Fibroblast of the conjunctiva (primary cell): ENCODE measurements at places on chromosomes 7 and 10.
A peak's percentile ranks its signal among the peaks of the same experiment; 100 is the strongest.

DNA sequence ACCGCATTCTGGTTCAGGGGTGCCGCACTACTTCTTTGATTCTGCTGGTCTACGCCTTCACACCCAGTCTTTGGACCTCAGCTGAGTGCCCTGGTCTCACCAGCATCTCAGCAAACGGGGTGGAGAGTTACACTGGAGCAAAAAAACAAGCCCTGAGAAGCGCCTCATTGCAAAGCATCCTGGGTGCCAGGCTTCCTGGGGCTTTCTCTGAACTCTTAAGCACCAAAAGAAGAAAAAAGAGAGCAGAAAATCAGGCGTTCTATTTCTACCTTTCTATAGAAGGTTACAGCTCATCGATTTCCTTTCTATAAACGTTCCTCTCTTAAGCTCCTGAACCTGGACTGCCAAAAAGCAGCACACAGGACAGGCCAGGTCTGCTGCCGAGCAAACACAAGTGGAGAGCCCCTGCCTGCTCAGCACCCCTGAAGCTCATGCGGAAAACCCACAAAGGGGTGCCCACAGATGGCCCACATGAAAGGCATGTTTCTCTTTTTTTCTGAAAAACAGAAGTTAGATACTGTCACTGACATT, 217.9 kb downstream of the SFMBT2 start:
- DNase-seq, result no peak

- DNase-seq, result no peak
Observed at GRCh38 chr10:34380856-34381255, 434.2 kb downstream of the PARD3 start.

- DNase-seq, result no peak
Observed at GRCh38 chr7:101784292-101785127, 32.9 kb upstream of the CUX1 start.

- no peak for DNase-seq
Observed at GRCh38 chr10:14146501-14146900, 184.2 kb downstream of the FRMD4A start.

DNA sequence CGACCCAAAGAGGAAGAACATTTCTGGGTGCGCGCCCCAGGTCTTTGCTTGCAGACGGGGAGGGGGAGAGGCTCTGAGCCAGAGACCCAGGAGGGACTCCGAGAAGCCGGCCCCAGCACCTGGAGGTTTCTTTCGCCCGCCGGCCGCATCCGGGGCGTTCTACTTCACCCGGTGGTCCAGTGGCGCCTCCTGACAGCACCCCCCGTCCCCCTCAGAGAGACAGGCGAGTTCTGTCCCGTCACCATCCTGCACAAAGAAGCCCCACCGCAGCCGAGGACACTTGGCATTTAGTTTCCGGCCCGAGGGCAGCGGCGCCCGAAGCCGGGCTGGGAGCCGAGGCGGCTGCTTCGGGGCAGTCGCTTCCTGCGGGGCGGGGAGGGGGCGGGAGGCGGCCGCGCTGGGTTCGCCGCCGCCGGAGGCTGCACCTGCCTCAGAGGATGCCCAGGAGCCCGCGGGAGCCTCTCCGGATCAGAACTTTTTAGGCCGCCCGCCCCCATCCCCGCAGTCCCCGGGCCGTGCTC, at the start of gene TMEM178B:
Gene TMEM178B, plus strand, starts transcription at position 424 of the 521 bp plus-strand sequence.
- DNase-seq, result no peak

- no peak for DNase-seq
Observed at GRCh38 chr10:16105082-16105481, 244.8 kb upstream of the MINDY3 start.

DNA sequence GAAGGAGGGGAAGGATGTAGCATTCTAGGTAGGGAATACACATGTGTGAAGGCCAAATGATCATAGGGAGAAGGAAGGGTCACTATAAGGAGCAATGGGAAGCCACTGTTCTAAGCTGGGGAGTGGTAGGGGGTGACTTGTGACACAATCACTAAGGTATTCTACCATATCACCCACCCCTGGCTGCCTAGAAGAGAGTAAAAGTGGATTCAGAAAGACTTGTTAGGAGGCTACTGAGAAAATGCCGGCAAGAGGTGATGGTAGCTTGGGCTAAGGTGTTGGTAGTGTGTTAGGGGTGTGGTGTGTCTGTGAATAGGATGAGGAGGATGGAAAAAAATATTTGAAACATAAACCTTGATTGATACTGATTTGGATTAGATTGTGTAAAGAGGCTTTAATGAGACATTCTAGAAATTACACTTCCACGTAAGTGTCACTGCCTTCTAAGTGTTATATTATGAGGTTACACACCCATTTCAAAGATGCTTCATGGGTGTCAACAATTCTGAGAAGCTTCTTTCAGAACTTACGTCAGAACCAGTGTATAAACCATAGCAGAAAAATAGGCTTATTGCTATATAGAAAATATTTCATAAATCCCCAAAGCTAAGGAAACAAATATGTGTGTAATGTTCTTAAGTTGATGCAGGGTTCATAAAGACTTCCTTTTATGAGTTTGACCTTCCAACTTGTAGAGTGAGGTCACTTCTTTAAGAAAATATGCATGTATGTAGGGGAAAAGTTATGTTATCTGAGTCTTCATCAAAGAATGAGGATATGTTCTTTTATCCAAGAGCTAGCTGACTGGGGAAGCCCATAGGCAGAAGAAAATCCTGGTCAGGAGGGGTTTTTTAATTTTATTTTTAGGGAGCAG, 5.6 kb upstream of the BPGM start:
- DNase-seq, result no peak

- peak; percentile 70 for DNase-seq
Observed at GRCh38 chr7:130141161-130141883, 63.9 kb downstream of the TMEM209 start.

GRCh38 chr10:46224414-46224682, 62.4 kb upstream of the ANTXRL start:
- no peak for DNase-seq

- DNase-seq, result no peak
Observed at GRCh38 chr7:46589286-46589685, 668.2 kb upstream of the IGFBP3 start.

GRCh38 chr7:47730142-47730541, 148.2 kb upstream of the TNS3 start:
- no peak for DNase-seq

DNA sequence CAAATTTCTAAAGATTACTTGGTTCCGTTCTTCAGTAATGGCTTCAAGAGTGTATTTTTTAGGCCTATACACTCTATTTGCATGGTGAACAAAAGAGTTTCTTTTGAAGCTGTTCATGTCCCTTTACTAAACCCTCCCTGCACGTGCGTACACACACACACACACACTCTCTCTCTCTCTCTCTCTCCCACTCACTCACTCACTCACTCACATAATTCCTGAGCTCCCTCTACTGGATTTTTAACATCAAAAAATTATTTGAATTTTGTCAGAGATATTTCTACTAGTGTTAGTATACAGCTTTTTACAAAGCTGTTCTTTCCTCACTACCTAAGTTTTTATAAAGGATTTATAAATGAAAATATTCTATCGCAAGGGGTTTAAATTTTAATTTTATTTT, 85.9 kb downstream of the UBE3C start:
- DNase-seq, result peak; percentile 32

DNA sequence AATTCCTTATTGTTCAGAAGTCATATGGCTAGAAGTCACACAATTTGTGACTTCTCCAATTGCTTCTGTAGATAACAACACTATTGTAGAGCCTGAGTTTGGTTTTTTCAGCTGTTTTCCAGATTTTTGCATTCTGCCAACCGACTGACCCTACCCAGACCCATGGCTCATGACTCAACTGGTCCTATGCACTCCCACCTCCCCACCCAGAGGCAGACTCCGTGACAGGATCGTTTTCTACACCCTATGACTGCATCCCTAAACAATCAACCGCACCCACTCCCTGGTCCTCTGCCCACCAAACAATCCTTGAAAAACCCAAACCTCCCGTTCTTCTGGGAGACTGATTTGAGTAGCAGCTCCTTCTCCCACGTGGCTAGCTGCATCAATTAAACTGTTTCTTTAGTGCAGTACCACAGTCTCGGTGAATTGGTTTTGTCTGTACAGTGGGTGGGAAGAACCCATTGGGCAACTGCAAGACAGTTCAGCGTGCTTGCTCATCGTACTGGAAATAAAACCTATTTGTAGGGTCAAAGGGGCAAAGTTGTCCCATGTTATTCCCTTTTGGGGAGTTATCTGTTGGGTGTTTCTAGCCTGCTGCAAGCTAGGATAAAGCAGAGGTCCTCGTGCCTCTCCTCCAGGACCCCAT, 150.3 kb upstream of the FAM20C start:
- DNase-seq, result no peak

DNA sequence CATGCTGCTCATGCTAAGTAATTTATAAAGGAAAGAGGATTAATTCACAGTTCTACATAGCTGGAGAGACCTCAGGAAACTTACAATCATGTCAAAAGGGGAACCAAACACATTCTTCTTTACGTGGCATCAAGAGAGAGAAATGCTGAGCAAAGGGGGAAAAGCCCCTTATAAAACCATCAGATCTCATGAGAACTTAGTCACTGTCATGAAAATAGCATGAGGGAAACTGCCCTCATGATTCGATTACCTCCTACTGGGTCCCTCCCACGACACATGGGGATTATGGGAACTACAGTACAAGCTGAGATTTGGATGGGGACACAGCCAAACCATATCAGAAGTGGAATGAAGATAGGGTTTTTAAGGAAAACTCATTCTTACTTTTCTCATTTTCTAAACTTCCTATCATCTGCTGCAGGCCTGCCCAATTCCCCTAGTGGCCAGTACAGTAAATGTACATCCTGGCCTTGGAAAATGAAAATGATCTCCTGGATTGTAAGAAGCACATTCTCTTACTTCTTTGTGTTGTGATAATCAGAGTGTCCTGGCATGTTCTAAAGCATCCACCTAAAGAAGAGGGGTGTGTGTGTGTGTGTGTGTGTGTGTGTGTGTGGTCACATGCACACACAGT, 421.5 kb downstream of the LRMDA start:
- no peak for DNase-seq

DNA sequence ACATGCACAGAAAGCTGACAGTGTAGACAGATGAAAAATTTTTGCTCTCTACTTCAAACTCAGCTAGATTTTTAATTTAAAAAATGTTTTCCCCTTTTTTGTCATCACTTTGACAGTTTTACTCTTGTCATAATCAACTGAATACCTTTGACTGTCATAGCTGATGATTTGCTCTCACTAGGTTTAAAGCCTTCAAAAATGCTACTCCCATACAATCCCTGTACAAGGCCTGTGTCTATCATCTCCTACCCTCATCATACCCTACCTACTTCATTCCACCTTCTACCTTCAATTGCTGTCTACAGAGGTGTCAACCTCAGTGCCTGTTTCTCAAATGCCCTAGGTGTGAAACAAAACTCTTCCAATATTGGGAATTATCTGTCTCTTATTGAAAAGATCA, 230.3 kb downstream of the SEMA3A start:
- no peak for DNase-seq

DNA sequence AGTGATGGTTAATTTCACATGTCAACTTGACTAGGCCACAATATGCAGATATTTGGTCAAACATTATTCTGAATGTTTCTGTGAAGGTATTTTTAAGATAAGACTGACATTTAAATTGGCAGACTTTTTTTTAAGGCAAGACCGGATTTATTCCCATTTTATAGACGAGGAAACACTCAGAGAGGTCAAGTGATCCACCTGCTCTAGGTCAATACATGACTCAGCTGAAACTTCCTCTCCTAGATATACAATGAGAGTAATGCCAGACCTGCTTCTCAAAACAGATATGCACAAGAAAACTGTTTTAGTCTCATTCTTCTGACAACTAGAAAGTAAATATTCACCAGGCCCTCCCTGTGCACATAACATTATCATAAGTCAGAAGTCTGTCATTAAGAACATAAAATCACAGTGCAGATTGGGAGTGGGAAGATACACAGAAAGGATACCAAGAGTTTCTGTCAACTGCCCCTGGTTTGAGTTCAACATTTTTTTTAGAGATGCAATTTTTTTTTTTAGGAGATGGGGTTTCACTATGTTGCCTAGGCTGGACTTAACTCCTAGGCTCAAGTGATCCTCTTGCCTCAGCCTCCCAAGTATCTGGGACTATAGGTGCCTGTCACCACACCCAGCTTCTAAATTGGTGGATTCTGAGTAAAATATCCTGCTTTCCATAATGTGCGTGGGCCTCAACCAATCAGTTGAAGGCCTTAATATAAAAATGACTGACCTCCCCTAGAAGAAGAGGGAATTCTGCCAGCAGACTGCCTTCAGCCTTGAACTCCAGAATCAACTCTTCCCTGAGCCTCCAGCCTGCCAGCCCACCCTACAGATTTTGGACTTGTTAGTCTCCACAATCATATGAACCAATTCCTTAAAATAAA, 121.4 kb downstream of the ZFAND4 start:
- DNase-seq, result no peak

DNA sequence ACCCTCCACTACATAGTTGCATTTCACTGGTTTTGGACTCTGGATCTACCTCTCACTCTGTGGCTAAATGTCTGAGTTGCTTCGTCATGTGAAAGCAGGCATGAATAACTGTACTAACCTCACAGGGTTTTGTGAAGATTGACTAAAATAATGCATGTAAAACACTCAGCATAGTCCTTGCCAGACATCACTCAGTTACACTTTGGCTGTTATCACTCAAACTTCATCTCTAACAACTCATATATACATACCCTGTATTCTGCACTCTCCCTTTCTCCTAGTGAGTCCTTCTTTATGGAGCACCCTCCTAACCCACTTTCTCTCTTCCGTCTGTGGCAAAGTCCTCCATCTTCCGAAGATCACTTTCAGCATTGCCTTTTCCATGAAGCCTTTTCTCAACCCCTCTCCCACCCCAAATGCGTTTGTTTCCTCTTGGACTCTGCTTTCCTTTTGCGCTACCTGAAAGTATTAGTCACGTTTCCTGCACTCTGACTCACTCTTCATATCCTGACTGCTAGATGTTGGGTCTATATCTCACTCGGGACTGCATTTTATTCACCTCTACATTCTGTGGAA, 72.6 kb downstream of the OSBPL3 start:
- DNase-seq, result no peak

DNA sequence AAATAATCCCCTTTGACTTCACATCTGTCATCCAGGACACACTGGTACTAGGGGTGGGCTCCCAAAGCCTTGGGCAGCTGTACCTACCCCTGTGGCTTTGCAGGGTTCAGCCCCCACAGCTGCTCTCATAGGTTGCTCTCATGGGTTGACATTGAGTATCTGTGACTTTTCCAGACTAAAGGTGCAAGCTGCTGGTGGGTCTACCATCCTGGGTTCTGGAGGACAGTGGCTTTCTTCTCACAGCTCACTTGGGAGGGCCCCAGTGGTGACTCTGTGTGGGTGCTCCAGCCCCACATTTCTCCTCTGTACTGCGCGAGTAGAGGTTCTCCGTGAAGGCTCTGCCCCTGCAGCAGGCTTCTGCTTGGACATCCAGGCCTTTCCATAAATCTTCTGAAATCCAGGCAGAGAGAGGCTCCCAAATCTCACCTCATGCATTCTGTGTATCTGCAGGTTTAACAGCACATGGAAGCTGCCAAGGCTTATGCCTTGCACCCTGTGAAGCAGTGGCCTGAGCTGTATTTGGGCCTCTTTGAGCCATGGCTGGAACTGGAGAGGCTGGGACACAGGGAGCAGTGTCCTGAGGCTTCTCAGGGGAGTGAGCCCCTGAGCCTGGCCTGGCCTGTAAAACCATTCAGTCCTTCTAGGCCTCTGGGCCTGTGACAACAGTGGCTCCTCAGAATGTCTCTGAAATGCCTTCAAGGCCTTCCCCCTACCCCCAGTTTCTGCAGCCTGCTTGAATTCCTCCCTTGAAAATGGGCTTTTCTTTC, 52.2 kb downstream of the TRIM24 start:
- no peak for DNase-seq
